DMS79 treated with DMSO at 0.1 percent for 48 hours (cell line): ENCODE measurements at places on chromosomes 5 and 9.

DNA sequence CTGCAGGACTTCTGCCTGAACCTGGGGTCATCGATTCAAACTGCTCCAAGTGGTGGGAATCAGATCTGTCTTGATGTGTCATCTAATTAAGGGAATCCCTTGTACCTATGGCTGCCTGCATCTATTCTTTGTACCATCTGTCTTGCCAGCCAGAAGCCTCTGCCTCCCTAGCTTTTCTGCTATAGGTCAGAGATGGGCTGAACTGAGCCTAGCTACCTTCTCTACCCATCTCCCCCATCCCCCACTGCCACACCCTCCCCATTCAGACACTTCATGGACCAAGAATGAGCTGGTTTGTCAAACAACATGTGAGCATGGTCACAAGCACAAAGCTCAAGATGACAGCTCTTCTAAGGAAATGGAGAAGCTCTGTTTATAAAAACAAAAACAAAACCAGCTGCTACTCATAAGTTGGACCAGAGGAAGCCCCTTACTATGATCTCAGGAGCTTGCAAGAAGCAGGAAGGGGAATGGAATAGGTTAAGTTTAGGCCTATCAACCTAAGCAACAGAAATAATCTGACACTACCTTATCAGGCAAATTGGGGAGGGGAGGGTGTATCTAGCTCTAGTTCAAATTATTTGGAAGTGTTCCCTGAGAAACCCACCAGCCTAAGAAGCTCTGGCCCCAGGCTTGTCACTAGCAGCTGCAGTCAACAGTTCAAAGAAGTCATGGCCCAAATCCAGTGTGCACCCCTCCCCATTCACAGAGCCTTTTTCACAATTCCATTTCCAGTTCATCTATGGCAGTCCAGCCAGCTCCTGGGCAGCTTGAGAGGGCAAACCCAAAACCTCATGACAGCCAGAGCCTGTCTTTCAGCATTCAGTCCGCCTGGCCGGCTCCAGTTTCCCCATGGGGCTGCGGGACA, 29.9 kb downstream of the SKP1 start:
- no peak for DNase-seq

GRCh38 chr9:122807271-122807900, 7.5 kb downstream of the OR1K1 start:
- no peak for DNase-seq

GRCh38 chr9:13049223-13049622, 230.3 kb downstream of the MPDZ start:
- no peak for DNase-seq

DNA sequence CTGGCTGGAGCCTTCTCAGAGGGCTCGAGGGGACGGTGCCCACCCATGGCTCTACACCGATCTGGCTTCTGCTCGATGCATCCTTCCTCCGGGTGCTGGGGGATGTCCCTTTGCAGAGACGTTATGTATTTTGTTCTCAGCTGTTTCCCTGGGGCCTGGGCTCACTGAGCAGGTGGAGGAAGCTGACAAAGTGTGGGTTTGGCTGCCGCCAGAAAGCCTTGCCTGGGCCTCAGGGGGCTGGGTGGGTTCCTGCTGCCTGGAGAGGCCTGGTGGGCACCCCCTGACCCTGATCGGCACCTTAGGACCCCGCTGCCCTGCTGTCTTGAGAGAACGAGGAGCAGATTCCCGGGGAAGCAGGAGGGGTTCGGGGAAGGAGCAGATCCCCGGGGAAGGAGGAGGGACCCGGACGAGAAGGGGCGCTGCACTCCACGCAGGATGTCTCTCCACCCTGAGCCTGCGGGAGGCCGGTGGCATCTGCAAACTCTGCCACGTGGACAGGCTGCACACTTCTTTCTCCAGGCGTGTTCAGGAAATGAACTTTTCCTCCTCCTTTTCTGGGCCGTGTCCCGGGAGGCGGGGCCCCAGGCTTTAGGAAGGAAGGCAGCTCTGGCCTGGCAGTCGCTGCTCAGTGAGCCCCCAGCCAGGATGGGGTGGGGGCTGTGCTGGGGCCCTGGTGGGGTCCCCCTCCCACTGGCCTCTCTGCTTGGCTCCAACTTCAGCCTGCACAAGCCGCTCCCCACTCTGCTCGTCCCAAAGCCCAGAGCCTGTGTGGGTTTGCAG, 148.9 kb downstream of the RXRA start:
- DNase-seq = no peak

- DNase-seq = no peak
Observed at GRCh38 chr5:66113160-66113559, 30.9 kb upstream of the SREK1 start.
